ENCODE measurements at places on chromosomes 12 and 14.

GRCh38 chr12:19351346-19351745, 87.9 kb upstream of the AEBP2 start:
- DNase-seq, result no peak

DNA sequence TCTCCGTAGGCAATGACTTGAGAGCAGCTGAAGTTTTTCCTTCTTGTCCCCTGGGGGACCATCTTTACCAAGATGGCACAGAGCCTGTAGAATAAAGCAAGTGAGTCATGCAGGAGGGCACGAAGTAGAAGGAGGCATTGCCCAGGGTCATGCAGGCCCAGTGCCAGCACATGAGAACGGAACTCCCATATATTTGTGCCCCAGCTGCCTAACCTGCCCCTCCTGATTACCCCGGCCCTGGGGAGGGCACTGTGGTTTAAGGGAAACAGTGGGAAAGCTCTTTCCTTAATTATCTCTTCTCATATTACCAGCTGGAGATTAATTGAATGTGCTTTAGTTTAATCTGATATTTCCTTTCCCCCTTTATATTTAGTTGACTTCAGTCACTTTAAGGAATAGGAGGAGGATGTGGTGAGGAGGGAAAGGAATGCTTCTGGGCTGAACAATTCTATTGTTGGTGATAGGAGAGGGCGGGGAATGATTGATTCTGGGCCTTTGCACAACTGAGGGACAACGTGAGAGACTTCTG, 51.9 kb downstream of the RASSF8 start:
- DNase-seq, result no peak

GRCh38 chr14:28321475-28322244, 444.9 kb upstream of the FOXG1 start:
- no peak for DNase-seq

GRCh38 chr12:41365653-41366171, 177.6 kb downstream of the PDZRN4 start:
- DNase-seq, result no peak

GRCh38 chr14:75661499-75661814, 411 bp downstream of the TTLL5 start:
- DNase-seq, result no peak

DNA sequence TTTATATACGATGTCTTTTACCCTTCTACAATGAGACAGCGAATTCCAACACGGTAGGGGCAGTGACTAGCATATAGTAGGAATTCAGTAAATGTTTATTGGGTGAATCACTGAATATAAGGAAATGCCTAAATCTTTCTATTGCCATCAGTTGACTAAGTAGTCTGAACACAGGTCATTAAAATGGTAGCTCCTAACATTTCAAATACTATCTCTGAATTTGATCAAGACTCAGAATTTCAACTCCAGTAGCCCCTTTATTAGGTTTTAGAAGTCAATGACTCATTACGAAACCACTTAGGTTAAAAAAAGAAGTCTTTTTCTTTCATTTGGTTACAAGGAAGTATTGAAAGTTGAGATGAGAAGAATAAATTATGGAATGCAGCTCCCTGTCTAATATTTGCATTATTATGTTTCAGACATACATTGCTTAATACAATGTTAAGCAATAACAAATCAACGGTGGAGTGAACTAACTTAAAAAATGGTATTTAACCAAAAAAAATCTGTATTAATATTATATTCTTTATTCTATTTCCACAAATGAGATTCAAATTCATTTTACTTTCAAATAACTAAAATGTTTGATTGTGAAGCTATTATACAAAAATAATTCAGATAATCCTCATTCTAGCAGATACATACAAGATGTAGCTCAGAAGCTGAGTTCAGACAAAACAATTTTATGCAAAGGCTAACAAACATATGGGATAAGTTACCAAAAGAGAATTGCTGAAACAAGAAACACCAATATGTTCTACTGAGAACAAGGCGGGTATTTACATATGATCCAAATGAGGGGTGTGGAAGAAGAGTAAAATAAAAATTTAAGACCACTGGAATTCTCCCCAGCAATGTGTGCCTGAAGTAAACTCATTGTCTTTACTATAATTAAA, 302.7 kb downstream of the CEP128 start:
- no peak for DNase-seq

DNA sequence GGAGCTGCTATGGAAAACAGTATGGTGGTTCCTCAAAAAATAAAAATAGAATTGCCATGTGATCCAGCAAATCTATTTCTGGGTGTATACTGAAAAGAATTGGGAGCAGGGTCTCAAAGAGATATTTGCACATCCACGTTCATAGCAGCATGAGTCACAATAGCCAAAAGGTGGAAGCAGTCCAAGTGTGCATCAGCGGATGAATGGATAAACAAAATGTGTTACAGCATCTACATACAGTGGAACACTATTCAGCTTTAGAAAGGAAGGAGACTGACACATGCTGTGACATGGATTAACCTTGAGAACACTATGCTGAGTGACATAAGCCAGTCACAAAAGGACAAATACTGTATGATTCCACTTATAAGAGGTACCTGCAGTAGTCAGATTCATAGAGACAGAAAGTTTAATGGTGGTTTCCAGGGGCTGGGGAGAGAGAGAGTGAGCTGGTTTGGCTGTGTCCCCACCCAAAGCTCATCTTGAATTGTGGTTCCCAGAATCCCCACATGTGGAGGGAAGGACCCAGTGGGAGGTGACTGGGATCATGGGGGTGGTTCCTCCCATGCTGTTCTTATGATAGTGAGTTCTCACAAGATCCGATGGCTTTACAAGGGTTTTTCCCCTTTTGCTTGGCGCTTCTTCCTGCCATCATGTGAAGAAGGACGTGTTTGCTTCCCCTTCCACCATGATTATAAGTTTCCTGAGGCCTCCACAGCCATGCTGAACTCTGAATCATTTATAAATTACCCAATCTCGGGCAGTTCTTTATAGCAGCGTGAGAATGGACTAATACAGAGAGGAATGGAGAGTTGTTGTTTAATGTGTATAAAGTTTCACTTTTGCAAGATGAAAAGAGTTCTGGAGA, 17.6 kb upstream of the TBC1D30 start:
- DNase-seq, result no peak

- DNase-seq, result no peak
These were observed 11.0 kb upstream of the JPH4 start for GRCh38 chr14:23589606-23590005.

- DNase-seq, result no peak
These were observed 4.7 kb downstream of the TDRD9 start for GRCh38 chr14:103932791-103933490.

DNA sequence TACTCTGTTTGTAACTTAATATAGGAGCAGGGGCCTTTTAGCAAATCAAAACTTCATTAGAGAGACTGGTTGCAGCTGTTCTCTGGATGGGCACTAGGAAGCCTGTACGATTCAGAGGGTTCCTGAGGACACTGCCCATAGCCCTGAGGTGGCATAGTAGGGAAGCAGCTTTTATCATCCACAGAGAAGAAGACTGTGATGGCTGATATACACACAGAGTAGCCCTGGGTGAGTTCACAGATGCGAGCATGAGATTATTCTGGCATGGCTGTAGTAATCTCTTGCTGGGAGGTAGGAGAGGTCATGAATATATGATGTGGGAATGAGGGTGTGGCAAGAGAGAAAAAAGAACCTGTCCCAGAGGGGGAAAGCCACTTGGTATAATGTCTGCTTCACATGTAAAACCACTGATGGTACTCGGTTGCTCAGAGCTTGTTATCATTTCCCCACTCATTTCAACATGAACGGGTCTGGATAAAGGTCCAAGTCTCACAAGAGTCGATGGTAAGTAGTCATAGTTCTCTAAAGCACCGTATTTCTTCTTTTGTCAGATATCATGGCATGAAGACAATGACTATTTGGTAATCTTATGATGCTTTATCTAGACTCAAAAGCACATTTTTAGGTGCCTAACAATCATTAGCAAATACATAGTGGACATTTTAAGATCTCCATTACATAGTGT, 52.0 kb downstream of the PEBP1 start:
- DNase-seq, result no peak

- DNase-seq, result no peak
These were observed 395 bp upstream of the GNB3 start for GRCh38 chr12:6840330-6840729.

- DNase-seq, result no peak
These were observed 111.2 kb downstream of the LRIG3 start for GRCh38 chr12:58809064-58809607.

GRCh38 chr12:97061171-97061570, 154.1 kb downstream of the NEDD1 start:
- no peak for DNase-seq

DNA sequence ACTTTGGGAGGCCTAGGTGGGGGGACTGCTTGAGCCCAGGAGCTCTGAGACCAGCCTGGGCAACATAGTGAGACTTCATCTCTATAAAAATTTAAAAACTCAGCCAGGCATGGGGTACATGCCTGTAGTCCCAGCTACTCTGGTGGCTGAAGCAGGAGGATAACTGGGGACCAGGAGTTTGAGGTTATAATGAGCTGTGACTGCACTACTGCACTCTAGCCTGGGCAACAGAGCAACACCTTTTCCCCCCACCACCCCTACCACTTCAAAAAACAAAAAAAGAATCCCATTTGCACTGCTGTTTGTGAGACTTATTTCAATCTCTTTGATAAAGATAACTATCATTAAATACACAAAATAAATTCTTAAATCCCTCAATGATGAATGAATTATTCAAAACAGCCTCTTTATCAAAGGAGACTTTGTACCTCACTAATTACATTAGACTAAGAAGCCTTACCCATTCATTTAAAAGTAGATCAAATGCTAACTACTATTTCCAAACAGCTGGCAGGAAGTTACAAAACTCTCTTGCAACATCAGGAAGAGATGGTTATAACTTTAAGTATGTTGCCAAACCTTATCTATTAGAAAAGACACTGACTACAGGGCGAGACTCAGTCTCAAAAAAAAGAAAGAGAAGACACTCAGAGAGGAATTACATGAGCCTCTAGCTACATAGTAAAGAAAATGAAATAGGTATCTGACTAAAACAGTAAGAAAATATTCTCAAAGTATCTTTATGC, 14.7 kb downstream of the BLTP3B start:
- DNase-seq, result no peak

GRCh38 chr12:82740129-82741000, 53.7 kb downstream of the TMTC2 start:
- DNase-seq, result no peak

DNA sequence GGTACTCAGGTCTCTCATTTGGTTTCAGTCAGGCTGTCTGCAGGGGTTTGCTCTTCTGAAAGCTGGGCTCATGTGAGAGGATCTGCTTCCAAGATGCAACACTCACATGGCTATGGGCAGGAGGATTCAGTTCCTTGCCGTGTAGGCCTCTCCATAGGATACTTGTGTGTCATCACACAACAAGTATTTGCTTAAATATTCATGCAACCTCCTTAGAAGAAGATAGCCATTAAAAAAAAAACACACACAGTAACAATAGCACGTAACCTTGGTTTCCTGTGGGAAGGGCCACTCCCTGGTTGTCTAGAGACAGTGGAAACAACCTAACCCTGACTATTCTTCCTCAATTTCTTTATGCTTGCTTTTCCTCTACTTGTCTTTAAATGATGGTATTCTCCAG, 31.8 kb upstream of the CLEC4E start:
- DNase-seq, result no peak

DNA sequence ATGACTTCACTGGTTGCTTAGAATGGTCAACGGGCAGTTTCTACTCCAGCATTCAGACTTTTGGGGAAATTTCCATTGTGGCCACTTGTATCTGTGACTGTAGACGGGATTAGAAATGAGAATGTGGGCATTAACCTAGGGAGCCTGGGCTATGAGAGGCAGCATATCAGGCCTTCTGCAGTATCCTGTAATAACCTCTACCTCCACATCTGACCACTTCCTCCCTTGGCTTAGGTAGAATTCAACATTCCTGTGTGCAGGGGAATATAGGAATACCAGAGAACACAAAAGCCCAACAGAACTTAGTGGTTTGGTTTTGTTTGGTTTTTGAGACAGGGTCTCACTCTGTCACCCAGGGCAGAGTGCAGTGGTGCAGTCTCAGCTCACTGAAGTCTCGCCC, 76.4 kb upstream of the HOXC13 start:
- DNase-seq, result no peak

DNA sequence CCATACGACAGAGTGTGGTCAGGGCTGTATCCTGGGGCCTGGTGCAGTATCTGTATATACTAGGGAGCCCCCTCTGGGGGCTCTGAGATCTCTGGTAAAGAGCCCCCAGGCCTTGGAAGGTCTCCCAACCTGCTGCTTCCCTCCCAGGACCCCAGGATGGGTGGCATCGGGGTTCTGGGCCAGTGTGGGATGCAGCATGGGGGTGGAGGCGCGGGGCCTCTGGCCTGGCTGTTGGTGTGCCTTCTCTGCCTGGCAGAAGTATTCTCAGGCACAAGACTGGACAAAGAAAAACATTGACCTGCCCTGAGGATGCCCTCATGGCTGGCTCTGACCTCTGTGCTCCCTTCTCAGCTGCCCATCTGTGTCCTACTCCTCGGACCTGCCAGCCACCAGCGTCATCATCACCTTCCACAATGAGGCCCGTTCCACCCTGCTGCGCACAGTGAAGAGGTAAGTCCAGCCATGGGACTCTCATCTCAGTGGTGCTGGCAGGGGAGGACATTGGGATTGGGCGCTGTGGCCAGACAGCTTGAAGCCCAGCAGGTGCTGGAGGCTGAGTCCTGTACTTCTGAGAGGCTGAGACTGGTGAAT, 64.5 kb downstream of the GALNT16 start:
- no peak for DNase-seq

GRCh38 chr12:32693036-32693435, 13.9 kb downstream of the DNM1L start:
- no peak for DNase-seq

DNA sequence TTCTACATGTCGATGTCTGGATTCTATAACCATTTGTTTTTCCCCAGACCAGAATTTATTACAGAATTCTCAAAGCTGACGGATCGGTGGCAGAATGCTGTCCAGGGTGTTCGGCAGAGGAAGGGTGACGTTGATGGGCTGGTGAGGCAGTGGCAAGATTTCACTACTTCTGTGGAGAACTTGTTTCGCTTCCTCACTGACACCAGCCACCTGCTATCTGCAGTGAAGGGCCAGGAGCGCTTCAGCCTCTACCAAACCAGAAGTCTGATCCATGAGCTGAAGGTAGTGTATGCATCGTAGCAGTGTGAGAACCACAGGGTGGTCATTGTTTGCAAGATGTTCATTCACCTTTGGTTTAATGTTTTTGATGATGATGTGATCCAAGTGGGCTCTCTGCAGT, 124.0 kb downstream of the ESR2 start:
- no peak for DNase-seq

GRCh38 chr14:105817971-105818711, 291.8 kb downstream of the TMEM121 start:
- DNase-seq, result peak; percentile 96

- no peak for DNase-seq
These were observed 841 bp downstream of the GLI1 start for GRCh38 chr12:57460468-57460784.

DNA sequence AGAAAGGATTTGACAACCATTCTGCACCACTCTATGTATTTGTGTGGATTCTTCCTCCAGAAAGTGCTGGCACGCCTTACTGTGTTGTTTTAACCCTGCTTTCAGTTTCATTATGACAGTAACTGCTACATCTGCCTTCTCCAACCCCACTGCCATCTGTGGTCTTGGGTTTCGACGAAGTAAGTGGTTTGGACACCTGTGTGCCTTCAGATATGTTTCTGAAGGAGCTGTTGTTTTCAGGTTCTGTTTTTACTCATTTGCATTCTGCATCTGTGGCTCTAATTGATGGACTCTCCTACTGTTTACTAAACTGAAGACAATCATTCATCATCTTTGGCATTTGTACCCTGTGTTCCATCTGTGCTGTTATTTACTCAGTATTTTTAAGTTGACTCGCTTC, 4.1 kb downstream of the TSHR start:
- DNase-seq, result peak; percentile 78
